ENCODE measurements at places on chromosomes 3 and 15.

DNA sequence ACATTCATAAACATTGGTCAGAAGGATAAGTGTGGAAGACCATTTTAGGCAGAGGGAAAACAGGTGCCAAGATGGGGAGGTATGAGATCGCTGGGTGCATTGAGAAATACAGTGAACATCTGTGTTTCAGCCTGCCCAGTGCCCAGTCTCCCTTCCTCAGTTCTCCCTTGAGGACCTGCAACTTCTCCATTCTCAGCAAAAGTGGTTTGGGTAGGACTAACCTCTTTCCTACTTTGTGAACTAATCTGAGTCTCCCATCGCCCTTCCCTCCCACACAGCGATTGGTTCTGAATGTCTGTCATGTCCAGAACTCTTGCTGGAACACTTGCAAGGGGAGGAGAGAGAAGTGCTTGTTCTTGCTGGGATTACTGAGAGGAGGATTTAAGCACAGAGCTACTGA lies 10.9 kb upstream of the CCNL1 start:
- no peak for DNase-seq

- no peak for DNase-seq
Observed at GRCh38 chr3:12318758-12319621, 30.1 kb downstream of the PPARG start.

GRCh38 chr15:70507772-70508371 lies 255.5 kb downstream of the UACA start:
- DNase-seq, result peak; percentile 3

- DNase-seq, result no peak
Observed at GRCh38 chr15:34365091-34365825, 1.7 kb downstream of the LPCAT4 start.

DNA sequence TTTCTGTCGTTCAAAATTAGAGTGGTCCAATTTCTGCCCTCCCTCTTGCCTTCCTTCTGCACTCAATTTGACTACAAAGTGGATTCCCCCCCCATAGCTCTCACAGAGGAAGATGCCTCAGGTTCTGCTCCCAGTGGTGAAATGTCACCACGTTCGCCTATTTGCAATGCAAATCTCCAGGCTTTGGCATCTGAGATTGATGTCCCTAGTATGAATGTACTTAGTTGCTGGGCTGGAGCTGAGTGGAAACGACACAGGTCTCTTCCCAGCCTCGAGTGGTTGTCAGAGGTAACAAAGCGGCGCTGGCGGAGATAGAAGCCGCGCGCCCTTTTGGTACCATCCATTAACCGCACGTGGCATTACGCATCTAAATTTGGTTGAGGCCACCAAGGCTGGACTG lies 860.1 kb downstream of the MCTP2 start:
- DNase-seq, result no peak

DNA sequence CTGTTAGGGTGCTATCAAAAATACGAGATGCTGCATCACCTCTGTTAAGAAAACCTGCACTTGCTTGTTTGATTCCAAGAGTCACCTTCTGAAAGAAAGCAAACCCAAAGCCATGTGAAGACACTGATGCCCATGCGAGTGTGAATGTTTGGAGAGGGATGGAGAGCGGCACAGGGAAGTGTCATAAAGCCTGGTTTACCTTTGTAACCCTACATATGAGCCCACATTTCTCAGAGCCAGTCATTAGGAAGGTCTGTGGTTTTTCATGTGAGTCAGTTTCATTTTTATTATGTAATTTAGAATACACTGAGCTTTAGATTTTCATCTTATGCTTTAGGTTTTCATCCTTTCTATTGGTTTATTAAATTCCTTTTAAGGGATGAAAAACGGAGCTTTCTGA lies 896.8 kb downstream of the ROBO1 start:
- no peak for DNase-seq

Measured in SHP77 treated with DMSO at 0.1 percent for 48 hours (cell line).